ENCODE measurements at places on chromosomes 6 and 20.

DNA sequence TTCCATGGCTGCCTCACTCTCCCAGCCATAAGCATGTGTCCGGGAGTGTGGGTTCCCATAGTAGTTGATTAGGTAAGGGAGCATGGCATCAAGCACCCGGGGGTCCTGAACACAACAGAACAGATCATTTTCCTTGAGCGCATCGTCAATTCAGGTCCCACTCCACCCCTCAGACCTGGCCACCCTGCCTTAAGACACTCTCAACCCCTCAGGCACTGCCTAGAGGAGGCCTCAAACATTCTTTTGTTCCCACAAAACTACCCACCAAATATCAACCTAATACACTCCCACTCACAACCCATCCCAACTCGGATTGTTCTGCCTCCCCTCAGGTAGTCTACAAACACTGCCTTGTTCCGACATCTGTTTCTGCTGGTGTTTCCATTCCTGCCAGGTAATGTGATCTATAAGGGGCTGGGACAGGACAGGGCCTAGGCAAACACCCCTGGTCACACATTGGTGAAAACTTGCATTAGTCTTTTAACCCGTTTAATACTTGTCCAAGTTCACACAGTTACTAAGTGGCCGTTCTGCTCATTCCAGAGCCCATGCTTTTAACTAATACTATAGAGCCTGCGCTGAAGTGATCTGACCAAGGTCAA is 1.4 kb downstream of the NFS1 start:
- DNase-seq = no peak

DNA sequence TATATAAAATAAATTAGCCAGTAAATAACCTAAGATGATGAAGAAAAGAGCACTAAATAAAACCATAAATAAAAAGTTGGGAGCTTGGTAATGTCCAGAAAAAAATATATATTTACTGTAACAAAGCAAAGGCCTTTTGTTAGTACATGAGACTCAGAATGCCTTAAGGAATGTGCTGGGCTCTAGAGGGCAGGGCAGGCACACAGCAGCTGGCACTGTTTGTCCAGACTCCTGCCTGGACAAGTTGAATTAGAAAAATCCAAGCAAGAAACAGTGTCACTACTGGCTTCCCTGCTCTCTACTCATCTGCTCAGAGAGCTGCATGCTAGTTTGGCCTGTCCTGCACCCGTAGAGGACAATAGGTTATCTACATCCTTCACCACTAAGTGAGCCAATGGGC is 8.8 kb downstream of the DEFB129 start:
- no peak for DNase-seq

- DNase-seq = no peak
These were observed 909 bp downstream of the DNAAF9 start for GRCh38 chr20:3406481-3407039.

GRCh38 chr20:57260934-57261333 is 5.5 kb downstream of the BMP7 start:
- no peak for DNase-seq

DNA sequence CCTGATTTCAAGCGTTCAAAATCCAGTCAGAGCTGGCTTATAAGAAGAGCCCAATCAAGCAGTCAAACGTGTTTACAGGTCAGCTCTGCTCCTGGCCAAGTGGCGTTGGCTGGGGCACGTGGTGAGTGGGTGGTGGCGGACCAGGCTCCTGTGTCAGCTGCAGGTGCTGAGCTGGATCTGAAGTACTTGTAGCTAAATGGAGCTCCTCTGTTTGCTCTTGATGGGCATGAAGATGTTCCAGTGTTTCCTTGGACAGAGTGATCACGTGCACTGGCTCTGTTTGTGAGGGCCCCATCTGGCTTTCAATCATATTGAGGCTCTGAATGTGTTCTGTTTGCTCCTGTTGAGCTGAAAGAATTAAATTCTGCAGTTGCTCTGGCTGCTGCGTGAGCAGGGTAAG is 10.2 kb upstream of the MICAL1 start:
- no peak for DNase-seq

DNA sequence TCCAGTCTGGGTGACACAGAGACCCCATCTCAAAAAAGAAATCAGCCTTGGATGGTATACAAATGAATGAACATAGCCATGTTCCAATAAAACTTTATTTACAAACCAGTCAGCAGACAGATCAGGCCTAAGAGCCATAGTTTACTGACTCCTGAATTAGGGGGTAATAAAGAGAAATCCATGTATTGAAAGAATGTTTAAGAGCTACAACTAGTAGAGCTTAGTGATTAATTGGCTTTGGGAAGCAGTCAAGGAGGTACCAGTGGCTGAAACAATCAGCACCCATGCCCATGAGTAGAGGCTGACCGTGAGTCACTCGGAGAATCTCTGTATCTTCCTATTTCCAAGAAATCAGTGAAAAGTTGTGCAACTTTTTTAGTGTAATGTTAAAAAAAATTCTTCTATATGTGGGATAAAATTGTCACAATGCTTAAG is 223.6 kb upstream of the RREB1 start:
- no peak for DNase-seq

DNA sequence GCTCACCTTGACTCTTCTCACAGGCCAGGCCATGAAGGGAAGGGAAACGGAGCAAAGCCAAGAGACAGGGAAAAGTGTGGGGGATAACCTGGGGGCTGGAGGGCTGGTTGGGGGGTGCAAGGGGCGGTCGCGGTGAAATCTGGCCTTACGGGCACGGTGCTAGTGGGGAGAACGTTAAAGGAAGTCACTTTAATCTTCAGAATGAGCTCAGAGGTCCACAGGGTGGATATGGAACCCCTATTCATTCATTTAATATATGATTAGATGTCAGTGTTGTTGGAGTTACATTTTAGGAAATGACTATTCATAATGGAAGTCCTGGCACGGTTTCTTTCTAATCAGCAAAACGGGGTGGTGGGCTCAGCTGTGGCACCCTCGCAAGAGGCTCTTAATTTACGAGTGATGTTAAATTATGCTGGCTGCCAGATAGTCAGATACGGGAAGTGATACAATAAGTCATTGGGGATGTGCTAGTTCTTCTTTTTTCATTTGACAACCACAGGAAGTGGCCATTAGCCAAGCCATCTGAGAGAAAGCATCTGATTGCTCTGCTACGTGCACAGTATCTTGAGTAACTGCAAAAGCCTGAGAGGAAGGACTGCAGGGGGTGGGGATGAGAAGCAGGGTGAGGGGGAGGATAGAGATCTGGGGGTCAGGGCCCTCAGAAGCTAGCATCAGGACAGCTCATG is 253.0 kb downstream of the QKI start:
- DNase-seq = no peak

All from NCI-H446 (cell line).